PC-3 (cell line): ENCODE measurements at places on chromosomes 3 and 15. TPM values are rescaled to one million over a fixed set of nuclear protein-coding genes. Genes with fewer than 3 reads are reported as not detected.

The DISP2 gene
- total RNA-seq, result 0.87 and 2.7 TPM in 2 replicates

The BTLA gene
- not detected in 2 replicates for total RNA-seq

The CKMT1B gene
- 6.1 and 8.7 TPM in 2 replicates for total RNA-seq

The CHRNA3 gene
- total RNA-seq, result not detected in 2 replicates

The MCTP2 gene
- 6.2 and 9.8 TPM in 2 replicates for total RNA-seq
